ENCODE measurements at places on chromosomes 7 and 10. TPM values are rescaled to one million over a fixed set of nuclear protein-coding genes. Genes with fewer than 3 reads are reported as not detected.

DNA sequence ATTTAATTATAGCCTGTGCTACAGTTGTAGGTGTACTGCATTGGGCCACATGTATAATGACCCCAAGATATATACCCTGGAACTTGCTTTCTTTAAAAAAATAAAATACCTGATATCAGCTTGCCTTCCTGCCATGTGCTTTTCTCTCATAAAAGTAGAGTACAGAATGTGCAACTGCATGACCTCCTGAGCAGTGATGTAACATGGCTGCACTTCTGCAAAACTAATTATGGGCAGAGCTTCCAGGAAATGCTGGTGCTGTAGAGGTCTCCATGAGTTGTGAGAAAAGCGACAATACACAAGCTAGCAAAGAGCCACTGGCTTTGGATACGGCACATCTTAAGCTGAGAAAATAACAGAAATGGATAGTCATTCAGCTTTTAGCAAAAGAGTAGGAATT, 6.5 kb upstream of the ERLIN1 start:
- DNase-seq = no peak

Gene ACSM6
- not detected for total RNA-seq

GRCh38 chr10:126169899-126170298, 218.4 kb downstream of the ADAM12 start:
- no peak for DNase-seq

DNA sequence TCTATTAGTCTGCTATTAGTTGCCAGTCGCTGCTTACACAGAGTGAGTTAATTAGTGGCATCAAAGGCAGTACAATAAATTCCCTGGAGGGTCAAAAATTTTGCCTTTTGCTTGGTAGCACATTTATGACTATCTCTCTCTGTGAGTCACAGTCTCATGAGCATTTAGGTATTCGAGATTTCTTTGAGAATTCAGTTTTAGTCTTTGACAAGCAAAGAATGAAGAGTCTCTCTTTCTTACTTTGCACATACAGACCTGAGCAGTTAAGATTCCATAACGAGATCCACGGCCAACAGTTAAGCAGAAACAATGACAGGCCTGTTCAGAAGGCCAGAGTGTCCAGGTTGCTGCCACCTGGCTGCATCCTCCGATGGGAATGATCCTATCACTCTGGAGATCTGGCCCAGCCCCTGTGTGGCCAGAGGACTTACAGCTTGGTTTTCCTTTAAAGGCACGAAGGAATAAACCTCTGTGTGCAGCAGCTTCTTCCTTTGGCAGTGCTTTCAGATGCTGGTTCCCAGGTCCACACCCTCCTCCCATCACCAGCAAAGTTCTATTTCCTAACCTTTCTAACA, 80.6 kb downstream of the GLI3 start:
- no peak for DNase-seq

- DNase-seq = no peak
These were observed 427.8 kb upstream of the SEMA3D start for GRCh38 chr7:85614684-85615083.
